ENCODE measurements at places on chromosomes 5 and 9.
A peak's percentile ranks its signal among the peaks of the same experiment; 100 is the strongest.

DNA sequence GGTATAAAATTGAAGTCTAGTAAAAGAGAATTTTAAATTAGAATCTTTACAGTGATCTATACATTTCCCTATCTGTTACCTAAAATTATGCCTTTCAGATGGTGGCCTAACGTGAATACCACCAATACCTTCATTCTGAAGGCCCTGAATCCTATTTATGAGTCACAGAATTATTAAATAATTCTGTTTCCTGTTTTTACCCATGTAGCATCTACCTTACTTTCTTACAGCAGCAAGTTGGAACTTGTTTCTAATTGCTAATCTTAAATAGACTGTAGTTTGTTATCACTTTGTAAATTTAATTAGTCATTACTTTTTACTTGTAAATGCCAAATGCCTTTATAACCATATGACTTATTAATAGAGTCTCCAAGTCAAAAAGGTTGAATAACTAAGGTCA, 135.0 kb downstream of the PDE4D start:
- no peaks in the 10 kb centered on the region for H3K27me3 ChIP-seq
- H3K4me3 ChIP-seq, result no peak overlapping the region
- no peaks in the 10 kb centered on the region for H3K4me1 ChIP-seq
- no peak overlapping the region for H3K27ac ChIP-seq

GRCh38 chr5:139061274-139061673, 136.9 kb downstream of the SIL1 start:
- H3K4me1 ChIP-seq, result no peaks in the 10 kb centered on the region
- DNase-seq, result no peak
- no peaks in the 10 kb centered on the region for H3K27me3 ChIP-seq
- H3K4me3 ChIP-seq, result no peak overlapping the region

- H3K4me3 ChIP-seq, result no peak overlapping the region
- H3K36me3 ChIP-seq, result no peaks in the 10 kb centered on the region
- no peaks in the 10 kb centered on the region for H3K27me3 ChIP-seq
Observed at GRCh38 chr9:91604451-91605179, 181.0 kb upstream of the NFIL3 start.

- H3K4me3 ChIP-seq, result no peak overlapping the region
- peak overlapping the region; percentile 38 for H3K27ac ChIP-seq
- no peak for DNase-seq
- no peaks in the 10 kb centered on the region for H3K36me3 ChIP-seq
- peaks cover 24% of the 10 kb centered on the region for H3K4me1 ChIP-seq
Observed at GRCh38 chr9:755454-756381, 85.8 kb upstream of the DMRT1 start.

GRCh38 chr5:14723701-14724132, 59.2 kb downstream of the OTULIN start:
- no peak overlapping the region for H3K27ac ChIP-seq
- no peaks in the 10 kb centered on the region for H3K4me1 ChIP-seq
- H3K36me3 ChIP-seq, result peaks cover 37% of the 10 kb centered on the region
- DNase-seq, result no peak

- no peak overlapping the region for H3K27ac ChIP-seq
- DNase-seq, result no peak
- no peak overlapping the region for H3K4me3 ChIP-seq
Observed at GRCh38 chr5:172140120-172140519, 47.9 kb downstream of the STK10 start.

All from DND-41 (cell line).